Stimulated activated CD4-positive, alpha-beta T cell treated with anti-CD3 and anti-CD28 coated beads, Interleukin-15, amount 100 ng/mL, for 1 hour (primary cell): ENCODE measurements at places on chromosomes 3 and 15.

- DNase-seq: no peak
Measured at GRCh38 chr3:43768381-43768973, 77.7 kb downstream of the ABHD5 start.

GRCh38 chr15:66706225-66706732 lies 4.2 kb downstream of the SMAD6 start:
- DNase-seq: no peak

GRCh38 chr15:35944945-35945585 lies 399.1 kb upstream of the DPH6 start:
- no peak for DNase-seq

DNA sequence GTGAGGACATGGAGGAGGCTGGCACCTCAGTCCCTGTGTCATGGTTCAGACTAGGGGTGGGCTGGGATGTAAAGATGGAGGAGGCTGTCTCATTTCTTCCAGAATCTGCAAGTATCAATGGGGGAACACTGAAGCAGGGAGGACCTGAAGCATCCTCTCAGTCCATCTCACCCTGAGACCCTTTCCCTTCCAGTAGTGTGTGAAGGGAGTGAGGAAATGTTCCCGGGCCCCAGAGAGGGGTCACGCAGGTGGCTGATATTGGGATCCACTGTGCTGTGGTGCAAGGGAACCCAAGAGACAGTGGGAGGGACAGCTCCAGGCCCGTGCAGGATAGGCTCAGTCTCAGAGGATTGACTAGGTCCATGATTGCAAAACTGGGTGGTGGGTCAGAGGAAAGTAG lies 72.2 kb upstream of the ADPGK start:
- no peak for DNase-seq

DNA sequence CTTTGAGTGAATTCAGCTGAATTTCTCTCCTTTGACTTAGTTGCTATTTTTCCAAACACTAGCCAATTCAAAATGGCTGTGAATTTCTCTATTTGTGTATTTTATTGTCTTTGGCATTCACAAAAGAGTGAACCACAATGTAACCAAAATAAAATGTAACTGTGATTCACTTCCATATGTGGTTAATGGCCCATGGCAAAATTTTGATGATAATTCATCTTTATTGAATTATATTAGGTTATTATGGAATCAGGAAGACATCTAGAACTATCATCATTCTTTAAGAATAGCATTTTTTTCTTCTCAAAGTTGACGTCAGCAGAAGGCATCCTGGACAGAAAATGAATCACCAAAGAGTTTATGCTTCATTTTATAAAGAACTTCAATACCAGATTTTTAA lies 705.3 kb upstream of the NAALADL2 start:
- DNase-seq: no peak

- DNase-seq: no peak
Measured at GRCh38 chr15:52797625-52798501, 7.7 kb upstream of the ONECUT1 start.

- no peak for DNase-seq
Measured at GRCh38 chr15:26023231-26023630, 160.1 kb upstream of the ATP10A start.

GRCh38 chr15:80856809-80857377 lies 77.7 kb downstream of the CEMIP start:
- DNase-seq: no peak

DNA sequence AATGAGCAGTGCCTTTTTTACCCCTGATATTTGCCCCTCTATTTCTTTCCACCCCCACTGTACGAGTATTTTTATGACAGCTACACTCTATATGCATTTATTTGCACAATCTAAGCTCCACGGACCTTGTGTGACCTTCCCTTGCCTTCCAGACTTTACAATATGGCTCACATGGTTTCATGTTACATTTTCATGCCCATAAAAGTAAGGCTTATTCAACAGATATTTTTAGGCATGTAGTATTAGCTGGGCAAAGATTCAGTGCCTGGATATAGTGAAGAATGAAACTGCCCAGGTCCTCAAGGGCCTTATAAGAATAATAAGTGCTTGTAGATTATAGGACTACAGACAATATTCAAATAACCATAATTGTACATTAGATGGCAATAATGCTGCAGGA lies 481.9 kb upstream of the CNTN4 start:
- no peak for DNase-seq

GRCh38 chr3:156131241-156131640 lies 10.9 kb downstream of the KCNAB1 start:
- no peak for DNase-seq

- DNase-seq: no peak
Measured at GRCh38 chr15:67784856-67785430, 40.4 kb upstream of the SKOR1 start.

DNA sequence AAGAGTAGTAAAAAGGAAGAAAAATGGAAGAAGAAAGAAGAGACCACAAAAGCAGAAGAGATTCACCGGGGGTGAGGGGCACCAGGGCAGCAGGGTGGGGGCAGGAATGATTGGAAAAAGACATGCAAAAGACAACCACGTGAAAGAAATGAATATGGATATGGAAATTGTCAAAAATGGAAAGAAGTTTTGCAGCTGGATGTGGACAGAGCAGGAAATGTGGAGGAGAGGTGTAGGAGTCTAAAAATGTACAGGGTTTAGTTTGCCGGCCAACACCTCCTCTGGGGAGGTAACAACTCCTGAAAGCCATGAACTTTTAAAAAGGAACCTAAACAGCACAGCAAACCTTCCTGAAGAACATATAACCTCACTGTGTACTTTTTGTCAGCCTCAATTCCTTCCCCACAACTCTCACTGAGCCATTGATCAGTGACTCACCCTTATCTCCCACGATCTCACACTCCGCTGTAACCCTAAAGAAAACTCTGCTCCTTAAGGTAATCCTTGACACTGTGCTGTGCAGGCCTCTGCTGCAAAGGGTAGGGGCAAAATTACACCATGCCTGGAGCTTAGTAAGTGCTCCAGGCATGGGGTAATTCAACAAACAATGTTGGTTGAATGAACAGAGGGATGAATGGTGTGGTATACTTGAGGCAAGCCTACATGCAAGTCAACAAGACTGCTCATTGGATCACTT lies 100.2 kb upstream of the BOC start:
- DNase-seq: no peak

DNA sequence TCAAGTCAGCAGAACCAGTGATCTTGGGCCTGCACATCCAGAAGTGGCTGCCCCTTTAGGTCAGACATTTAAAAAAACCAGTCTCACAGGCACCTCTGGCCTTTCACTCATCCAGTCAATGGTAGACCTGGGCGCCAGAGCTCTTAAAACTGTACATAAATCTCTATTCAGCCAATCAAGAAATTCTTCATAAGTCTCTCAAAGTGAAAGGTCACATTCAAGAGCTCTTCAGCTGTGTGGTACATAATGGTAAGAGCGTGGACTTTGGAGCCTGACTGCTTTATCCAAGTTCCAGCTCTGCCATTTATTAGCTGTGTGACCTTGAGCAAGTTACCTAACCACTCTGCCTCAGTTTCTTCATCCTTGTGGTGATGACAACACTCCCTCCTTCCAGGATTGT lies 22.3 kb upstream of the MORF4L1 start:
- no peak for DNase-seq

DNA sequence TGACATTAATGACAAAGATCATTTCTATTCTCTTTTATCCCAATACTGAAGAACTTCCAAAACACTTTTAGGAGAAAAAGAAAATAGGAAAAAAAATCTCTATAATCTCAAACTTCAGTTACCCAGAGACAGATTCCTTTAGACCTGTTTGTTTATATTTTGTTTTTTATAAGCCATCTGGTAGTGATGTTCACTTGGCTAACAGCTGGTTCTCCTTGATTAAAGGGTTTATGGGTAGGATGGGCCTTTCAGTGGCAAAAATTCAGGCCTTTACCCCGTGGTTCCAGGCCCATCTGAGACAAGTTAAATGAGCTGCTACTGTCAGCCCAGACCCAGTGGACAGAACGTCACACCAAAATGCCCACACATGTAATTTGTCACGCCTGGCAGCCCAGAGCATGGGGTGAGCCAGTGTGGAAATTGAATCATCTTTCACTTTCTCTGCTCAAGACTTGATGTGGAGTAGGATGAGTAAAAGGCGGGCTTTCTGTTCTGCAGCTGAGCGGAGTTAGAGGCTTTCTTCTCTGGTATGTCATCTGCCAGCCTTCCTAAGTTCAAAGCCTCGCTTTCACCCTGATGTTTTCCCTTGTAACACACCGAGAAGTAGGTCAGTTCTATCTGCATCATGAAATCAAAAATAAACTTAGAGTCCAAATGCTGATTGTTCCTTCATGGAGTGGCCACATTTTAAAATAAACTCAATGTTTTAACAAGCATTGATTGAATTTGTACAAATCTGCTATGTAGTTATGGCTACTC lies 62.5 kb upstream of the SKOR1 start:
- DNase-seq: peak; percentile 2

DNA sequence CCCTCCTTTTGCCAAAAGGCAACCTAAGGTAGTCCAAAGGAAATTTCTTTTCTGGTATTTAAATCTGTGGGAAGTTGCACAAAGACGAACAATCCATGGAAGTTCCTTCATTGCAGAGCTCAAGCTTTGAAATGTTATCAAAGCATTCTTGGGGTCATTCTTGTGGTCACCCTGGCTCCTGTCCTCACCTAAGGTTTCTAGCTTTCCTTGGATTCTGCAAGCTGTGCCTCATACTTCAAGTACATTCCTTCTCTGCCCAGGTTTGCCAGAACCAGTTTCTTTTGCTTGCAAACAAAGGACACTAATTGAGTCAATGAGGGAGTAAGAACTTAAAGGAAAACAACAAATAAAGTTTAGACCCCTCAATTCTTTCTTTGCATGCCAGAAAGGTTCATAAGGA lies 329.8 kb upstream of the PDZRN3 start:
- DNase-seq: no peak

DNA sequence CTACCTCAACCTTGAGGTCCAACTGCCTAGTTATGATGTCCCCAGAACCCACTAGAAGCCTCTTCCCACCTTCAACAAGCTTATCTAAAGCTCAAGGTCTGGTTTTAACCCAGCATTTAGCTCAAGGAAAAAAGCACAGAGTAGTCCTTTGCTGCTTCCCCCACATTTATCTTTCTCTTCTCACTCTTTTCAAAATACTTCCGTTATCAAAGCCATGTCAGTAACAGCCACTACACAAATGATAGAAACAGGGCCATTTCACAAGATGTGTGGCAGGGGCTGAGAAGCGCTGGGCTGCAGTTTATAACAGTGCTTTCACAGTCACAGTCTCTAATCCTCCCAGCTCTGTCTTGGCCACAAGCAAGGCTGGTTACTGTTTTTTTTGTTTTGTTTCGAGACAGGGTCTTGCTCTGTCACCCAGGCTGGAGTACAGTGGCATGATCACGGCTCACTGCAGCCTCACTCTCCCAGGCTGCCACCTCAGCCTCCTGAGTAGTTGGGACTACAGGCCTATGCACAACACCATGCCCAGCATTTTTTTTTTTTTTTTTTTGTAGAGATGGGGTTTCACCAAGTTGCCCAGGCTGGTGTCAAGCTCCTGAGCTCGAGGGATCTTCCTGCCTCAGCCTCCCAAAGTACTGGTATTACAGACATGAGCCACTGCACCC lies 218.8 kb downstream of the OSBPL10 start:
- no peak for DNase-seq

- DNase-seq: no peak
Measured at GRCh38 chr3:40012381-40012780, 203.0 kb downstream of the MYRIP start.

GRCh38 chr3:24958910-24959447 lies 464.3 kb upstream of the THRB start:
- no peak for DNase-seq

DNA sequence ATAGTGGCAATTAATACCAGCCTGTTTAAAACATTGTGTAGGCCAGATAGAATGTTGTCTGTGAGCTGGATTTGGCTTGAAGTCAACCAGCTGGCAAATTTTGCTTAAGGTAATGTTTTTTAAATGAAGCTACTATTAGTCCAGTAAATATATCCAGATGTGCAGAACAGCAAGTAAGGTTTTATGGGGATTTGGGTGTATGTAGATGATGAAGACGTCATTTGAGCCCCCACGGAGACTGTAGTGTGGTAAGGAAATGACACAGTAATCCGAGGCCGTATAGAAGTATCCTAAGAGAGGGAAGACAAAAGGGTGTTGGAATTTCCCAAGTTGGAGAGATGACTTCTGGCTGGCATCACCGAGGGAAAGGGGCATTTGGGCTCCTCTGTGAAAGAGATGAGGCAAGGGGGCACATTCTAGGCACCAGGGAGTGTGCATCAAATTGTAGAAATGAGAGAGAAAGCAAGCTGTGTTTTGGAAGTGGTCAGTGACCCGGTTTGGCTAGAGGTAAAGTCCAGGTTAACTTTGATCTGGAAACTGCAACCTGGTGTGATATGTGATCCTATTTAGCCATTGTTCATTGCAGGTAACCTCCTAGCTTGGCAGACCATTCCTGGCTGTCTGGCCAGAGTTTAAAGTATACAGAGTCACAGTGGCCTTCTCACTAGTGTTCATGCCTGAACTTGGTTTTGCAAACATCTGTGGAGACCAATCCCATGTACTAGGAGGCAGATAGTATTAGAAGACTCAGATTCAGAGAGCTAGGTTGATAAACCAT lies 104.2 kb downstream of the ITPR1 start:
- no peak for DNase-seq

GRCh38 chr3:7607676-7608075 lies 746.8 kb downstream of the GRM7 start:
- DNase-seq: no peak

- no peak for DNase-seq
Measured at GRCh38 chr3:45965653-45966052, 22.4 kb downstream of the CXCR6 start.

DNA sequence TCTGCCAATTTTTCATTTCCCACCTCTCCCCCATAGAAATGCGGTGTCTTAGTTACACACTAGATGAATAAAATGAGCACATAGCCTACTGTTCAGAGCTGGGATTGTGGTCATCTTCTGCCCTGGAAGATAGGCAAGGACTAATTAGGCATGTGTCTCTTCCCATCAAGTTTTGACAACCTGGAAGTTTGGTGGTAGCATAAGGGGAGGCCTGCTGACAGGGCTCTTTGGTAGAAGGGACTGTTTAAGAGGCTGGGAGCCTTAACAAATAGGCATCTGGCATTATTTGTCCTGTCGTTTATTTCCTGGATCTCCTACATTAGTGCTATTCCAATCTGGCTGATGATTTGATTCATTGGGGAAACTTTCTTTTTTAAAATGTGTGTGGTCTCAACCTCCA lies 512.3 kb downstream of the ZNF385D start:
- DNase-seq: no peak

DNA sequence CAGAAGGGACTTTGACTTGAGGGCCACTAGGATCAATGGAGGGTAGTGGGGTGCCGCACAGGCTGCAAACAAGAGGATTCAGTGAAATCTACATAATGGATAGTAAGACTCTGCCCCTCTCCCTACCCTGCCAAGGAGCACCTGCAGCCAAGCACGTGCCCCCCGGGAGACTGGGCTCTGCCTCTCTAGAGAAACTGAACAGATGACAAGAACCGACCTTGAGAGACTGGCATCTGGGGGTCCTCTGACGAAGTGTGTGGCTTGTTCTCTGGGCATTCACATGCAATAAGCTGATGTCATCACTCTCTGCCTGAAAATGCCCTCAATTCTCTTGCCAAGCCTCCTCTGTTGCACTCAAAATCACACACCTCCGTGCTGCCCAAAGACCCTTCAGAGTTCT lies 132.3 kb downstream of the FAM43A start:
- DNase-seq: no peak
